ENCODE measurements at places on chromosomes 7 and 10.

- DNase-seq, result no peak
Observed at GRCh38 chr10:128642502-128642901, 516.3 kb upstream of the MKI67 start.

GRCh38 chr7:155521007-155521742 lies 25.2 kb downstream of the CNPY1 start:
- DNase-seq, result no peak

DNA sequence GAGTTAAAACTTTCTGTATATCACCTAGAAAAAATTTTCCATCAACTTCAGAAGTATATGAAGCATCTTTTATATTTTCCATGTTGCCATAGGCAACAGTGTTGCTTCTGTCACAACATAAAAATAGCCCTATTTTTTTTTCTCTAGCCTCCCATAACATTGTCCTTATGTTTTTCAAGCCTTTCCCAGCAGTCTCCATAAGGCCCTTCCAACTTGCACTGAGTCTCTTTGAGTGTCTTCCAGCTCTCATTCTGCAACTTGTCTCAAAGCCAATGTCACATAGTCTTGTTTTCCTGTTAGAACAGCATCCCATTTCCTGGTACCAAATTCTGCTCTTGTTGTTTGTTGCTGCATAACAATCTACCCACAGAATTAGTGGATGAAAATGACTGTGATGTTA lies 1055.5 kb upstream of the GHITM start:
- DNase-seq, result no peak

DNA sequence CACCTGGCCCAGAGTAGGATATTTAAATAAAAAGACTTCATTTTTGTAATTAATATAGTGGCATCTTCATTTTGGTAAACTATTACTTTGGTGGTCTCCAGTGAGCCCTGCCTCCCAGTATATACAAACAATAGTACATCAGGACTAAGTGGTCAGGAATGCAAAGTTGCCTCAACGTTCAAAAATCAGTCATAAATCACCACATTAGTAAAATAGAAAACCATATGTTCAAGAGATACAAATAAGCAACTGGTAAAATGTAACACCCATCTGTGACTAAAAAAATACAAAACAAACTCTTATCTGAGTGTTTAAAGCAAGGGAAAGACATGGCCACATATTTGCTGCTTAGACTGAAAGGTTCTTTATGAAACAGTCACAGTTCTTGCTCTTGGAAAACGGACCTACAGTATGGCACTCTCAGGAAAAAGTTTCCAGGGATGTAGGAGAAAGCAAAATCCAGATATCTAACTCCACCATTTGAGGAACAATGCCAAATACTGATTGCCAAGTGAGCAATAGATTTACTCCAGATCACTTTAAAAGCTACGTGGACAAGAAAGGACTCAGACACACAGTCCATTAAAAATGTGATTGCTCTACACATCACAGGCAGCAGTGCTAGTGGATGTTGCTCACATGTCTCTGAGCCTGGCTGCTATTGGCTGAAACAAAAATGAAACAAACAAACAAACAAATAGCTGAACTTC lies 15.1 kb upstream of the RHOBTB1 start:
- no peak for DNase-seq
